ENCODE measurements at places on chromosomes 7 and 10.

DNA sequence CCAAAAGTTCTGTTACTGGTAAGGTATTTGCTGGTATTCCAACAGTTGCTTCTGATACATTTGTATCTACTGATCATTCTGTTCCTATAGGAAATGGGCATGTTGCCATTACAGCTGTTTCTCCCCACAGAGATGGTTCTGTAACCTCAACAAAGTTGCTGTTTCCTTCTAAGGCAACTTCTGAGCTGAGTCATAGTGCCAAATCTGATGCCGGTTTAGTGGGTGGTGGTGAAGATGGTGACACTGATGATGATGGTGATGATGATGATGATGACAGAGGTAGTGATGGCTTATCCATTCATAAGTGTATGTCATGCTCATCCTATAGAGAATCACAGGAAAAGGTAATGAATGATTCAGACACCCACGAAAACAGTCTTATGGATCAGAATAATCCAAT, 131.0 kb downstream of the AASS start:
- H3K4me3 ChIP-seq = no peak overlapping the region
- no peak overlapping the region for H3K27ac ChIP-seq
- no peak for DNase-seq
- no peaks in the 10 kb centered on the region for H3K4me1 ChIP-seq
- H3K36me3 ChIP-seq = no peaks in the 10 kb centered on the region

GRCh38 chr10:103822800-103823199, 32.6 kb downstream of the SH3PXD2A start:
- no peak for DNase-seq
- peaks cover 24% of the 10 kb centered on the region for H3K4me1 ChIP-seq
- no peaks in the 10 kb centered on the region for H3K27me3 ChIP-seq
- H3K27ac ChIP-seq = no peak overlapping the region

DNA sequence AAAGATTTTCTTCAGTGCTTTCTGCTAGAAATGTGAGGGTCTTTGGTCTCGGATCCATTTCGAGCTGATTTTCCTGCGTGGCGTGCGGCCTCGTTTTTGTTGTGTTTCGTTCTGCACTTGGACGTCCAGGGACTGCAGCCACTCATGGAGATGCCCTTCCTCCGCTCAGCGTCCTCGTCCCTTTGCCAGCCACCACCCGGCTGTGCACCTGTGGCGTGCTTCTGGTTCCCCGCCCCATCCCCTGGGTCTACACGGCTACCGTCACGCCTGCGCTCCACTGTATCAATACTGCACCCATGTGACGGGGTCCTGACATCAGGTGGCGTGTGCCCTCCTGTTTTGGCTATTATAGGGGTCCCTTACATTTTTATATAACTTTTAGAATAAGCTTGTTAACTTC, 42.7 kb upstream of the NKX6-2 start:
- no peak for DNase-seq
- no peaks in the 10 kb centered on the region for H3K36me3 ChIP-seq
- H3K4me3 ChIP-seq = no peak overlapping the region
- no peak overlapping the region for H3K27ac ChIP-seq

GRCh38 chr7:16915405-16915804, 33.6 kb upstream of the AGR3 start:
- H3K4me1 ChIP-seq = no peaks in the 10 kb centered on the region
- no peak for DNase-seq
- H3K27ac ChIP-seq = no peak overlapping the region

DNA sequence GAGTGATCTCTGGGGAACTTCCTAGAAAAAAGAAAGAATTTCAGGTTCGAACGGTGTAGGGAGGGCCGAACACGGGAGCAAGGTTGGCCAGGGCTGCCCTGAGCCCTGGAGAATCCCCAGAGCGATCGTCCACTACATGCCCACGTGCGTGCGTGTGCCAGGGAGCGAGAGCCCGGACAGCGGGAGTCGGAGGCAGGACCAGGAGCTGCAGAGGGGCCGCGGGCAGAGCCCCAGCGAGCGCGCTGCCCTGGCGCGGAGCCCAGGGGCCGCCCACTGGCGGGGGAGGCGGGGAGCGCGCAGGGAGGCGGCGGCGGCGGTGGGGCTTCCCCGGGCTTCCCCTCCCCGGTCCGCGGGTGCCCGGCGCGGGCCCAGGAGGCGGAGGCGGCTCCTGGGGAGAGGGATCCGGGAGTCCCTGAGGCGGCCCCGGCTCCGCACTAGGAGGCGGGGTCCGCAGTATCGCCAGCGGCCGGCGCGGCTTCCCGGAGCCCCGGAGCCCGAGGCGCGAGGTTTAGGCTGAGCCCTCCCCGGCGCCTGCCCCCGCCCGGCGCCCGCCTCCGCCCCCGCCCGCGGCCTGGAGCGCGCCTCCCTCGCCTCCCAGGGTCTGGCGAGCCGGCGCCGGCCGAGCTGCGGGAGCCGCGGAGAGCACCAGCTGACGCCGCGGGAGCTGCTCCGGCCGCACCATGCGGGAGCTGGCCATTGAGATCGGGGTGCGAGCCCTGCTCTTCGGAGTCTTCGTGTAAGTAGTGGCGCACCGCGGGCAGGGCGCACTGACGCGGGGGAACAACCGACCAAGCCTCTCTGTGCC, at the start of gene PLPP4:
Gene PLPP4 (plus strand): TSS at position 602 of the 805 bp plus-strand sequence. CDS start 79 bp downstream, at position 681.
- no peaks in the 10 kb centered on the region for H3K36me3 ChIP-seq
- no peak within 1 kb of the TSS for H3K27ac ChIP-seq
- DNase-seq = no peak
- H3K4me3 ChIP-seq = peak within 1 kb of the TSS; percentile 45
- H3K4me1 ChIP-seq = no peaks in the 10 kb centered on the region
- peaks cover 5% of the 10 kb centered on the region for H3K27me3 ChIP-seq

DNA sequence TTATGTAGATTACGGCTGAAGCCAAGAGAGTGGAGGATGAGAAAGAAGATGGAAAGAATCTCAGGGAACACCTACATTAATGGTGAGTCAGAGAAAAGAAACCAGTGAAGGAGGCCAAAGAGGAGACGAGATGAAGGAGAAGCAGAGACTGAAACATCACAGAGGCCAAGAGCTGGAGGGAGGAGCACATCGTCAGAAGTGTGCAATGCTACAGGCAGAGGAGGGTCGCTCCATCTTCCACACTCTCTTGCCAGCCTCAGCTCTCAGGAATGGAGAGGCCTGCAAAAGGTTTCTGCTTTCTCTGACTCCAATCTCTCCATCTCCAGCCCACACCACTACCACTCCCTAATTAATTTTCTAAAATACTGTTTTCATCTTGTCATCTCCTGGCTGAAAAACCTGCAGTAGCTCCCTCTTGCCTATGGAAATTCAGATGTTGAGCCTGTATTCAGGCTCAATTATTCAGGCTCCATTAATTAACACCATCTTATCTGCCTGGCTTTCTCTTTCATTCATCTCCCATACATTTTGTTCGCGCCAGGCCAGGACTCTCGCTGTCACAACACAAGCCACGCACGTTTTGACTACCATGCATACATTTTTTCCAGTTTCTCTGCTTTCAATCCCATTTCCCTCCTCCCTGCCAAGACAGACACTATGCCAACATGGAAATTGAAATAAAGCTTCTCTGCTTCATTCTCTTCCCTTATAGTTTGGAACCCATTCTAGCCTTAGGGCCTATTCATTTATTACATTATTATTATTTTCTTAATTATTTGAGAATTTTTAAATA, 165.8 kb downstream of the INHBA start:
- no peaks in the 10 kb centered on the region for H3K4me1 ChIP-seq
- no peak for DNase-seq
- no peak overlapping the region for H3K27ac ChIP-seq
- no peaks in the 10 kb centered on the region for H3K36me3 ChIP-seq
- no peak overlapping the region for H3K4me3 ChIP-seq
- H3K27me3 ChIP-seq = no peaks in the 10 kb centered on the region

- no peak for DNase-seq
- H3K4me3 ChIP-seq = no peak overlapping the region
- no peaks in the 10 kb centered on the region for H3K36me3 ChIP-seq
- no peak overlapping the region for H3K27ac ChIP-seq
Observed at GRCh38 chr10:105352281-105352680, 711.2 kb downstream of the SORCS3 start.

- no peak overlapping the region for H3K4me3 ChIP-seq
- H3K27ac ChIP-seq = no peak overlapping the region
- no peaks in the 10 kb centered on the region for H3K36me3 ChIP-seq
- no peaks in the 10 kb centered on the region for H3K27me3 ChIP-seq
- no peaks in the 10 kb centered on the region for H3K4me1 ChIP-seq
Observed at GRCh38 chr10:100303724-100304319, 17.3 kb upstream of the BLOC1S2 start.

- H3K4me3 ChIP-seq = no peak overlapping the region
- H3K36me3 ChIP-seq = no peaks in the 10 kb centered on the region
- no peaks in the 10 kb centered on the region for H3K27me3 ChIP-seq
- no peak for DNase-seq
Observed at GRCh38 chr10:20962165-20962564, 65.1 kb upstream of the NEBL start.

GRCh38 chr10:48594803-48595538, 9.9 kb downstream of the ARHGAP22 start:
- DNase-seq = no peak
- H3K27ac ChIP-seq = no peak overlapping the region
- H3K27me3 ChIP-seq = no peaks in the 10 kb centered on the region
- no peak overlapping the region for H3K4me3 ChIP-seq
- no peaks in the 10 kb centered on the region for H3K36me3 ChIP-seq

DNA sequence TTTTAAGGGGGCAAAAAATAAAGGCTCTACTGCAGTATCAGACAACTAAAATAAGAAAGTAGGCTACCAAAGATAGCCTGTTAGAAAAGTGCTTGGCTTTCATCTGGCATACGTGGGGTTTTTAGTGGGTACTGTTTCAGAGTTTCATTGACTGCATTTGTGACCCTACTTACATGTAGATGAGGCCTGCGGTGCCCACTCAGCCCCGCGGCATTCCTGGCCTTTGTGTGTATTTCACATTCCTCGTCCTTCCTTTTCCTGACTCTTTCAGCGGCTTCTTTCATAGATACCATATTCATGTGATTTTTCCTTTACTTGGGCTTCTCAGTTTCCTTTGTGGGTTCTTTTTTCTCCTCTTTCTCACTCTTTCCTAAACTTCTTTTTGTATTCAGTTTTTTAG, 50.7 kb downstream of the UBE3C start:
- DNase-seq = no peak
- no peak overlapping the region for H3K27ac ChIP-seq
- H3K4me1 ChIP-seq = no peaks in the 10 kb centered on the region
- H3K27me3 ChIP-seq = no peaks in the 10 kb centered on the region

- H3K4me3 ChIP-seq = no peak overlapping the region
- H3K4me1 ChIP-seq = peaks cover 2% of the 10 kb centered on the region
- no peaks in the 10 kb centered on the region for H3K36me3 ChIP-seq
Observed at GRCh38 chr10:102444851-102445250, 6.5 kb downstream of the C10orf95 start.

DNA sequence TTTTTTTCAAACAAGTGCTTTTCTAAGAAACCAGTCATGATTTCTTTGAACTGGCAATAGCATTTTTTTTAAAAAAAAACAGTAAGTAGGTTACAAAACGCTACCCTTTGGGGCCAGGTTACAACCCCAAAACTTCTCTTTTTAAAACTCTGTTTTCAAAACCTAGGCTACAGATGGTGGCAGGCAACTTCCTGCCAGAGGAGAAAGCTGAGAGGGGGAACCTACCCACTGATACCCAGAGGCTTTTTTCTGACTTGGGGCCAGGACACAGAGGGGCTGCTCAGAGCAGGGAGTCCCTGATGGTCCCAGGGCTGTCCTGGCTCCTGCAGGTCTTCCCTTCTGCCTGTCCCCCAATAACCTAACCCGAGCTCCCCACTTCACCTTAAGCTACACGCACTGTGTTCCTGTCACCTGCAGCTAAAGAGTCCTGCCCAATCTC, 6.9 kb downstream of the STN1 start:
- H3K27me3 ChIP-seq = no peaks in the 10 kb centered on the region
- no peak overlapping the region for H3K4me3 ChIP-seq
- H3K4me1 ChIP-seq = peaks cover 43% of the 10 kb centered on the region
- H3K27ac ChIP-seq = peak overlapping the region; percentile 81
- no peak for DNase-seq

DNA sequence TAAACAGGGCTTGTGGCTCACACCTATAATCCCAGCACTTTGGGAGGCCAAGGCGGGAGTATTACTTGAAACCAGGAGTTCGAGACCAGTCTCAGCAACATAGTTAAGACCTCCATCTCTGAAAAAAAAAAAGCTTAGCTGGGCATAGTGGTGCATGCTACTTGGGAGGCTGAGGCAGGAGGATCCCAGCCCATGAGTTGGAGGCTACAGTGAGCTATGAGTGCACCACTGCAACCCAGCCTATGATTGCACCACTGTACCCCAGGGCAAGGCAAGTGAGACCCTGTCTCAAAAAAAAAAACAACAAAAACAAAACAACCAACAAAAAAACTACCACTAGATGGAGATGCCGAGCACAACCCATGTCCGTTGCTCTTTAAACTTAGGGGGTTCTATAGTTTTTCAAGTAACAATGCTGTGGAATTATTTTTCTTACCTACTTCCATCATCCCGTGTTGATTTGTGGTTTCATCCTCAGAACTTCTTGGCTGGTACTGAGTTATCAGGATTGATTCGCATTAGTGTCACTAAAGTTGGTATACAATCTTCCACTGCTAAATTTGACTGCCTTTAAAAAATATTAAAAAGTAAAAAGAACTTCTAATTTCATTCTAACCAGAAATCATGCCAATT, 12.2 kb upstream of the REPIN1 start:
- H3K36me3 ChIP-seq = no peaks in the 10 kb centered on the region
- no peak for DNase-seq
- no peak overlapping the region for H3K4me3 ChIP-seq
- no peaks in the 10 kb centered on the region for H3K27me3 ChIP-seq
- no peak overlapping the region for H3K27ac ChIP-seq

DNA sequence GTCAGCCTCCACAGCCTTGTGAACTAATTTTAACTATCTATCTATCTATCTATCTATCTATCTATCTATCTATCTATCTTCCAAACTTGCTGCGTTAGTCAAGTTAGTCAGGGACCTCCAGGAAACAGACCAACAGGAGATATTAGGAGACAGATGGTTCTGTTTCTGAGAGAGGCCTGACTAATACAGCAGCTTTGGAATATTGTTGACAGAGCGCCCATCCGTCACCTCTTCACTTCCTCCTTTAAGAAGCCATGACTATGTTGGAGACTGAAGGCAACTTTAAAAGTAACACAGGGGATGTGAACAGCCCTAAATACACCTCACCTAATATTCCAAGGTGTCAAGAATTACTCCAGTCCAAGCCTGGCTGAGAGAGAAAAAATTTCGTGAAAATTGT, 280.9 kb upstream of the IGFBP3 start:
- H3K4me3 ChIP-seq = no peak overlapping the region
- no peak for DNase-seq
- H3K4me1 ChIP-seq = no peaks in the 10 kb centered on the region
- no peaks in the 10 kb centered on the region for H3K36me3 ChIP-seq
- no peaks in the 10 kb centered on the region for H3K27me3 ChIP-seq

- no peaks in the 10 kb centered on the region for H3K27me3 ChIP-seq
- H3K27ac ChIP-seq = no peak overlapping the region
- no peaks in the 10 kb centered on the region for H3K36me3 ChIP-seq
- no peak for DNase-seq
- no peak overlapping the region for H3K4me3 ChIP-seq
Observed at GRCh38 chr10:113133497-113134115, 183.6 kb downstream of the TCF7L2 start.

- no peak overlapping the region for H3K4me3 ChIP-seq
- no peak for DNase-seq
- no peaks in the 10 kb centered on the region for H3K36me3 ChIP-seq
- H3K27ac ChIP-seq = no peak overlapping the region
- H3K4me1 ChIP-seq = no peaks in the 10 kb centered on the region
Observed at GRCh38 chr7:69187824-69188333, 410.4 kb upstream of the AUTS2 start.
